ENCODE measurements at places on chromosomes 3 and 15.

- no peak for DNase-seq
Measured at GRCh38 chr15:23877502-23878412, 190.7 kb upstream of the NDN start.

DNA sequence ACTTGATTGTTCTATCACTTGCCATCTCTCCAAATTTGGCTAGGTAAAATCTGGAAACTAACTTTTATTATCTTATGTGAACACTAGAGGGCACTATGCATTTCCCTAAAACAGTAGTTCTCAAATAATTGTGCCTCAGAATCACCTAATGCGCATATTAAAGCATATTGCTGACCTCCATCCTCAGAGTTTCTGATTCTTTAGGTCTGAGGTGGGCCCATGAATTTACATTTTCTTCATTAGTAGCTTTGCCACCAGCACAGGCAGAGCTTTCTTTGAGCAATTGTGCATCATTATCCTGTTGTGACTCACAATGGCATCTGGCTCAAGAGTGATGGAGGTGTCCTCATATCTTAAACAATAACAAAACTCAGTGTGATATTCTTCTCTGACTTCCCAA is 17.5 kb upstream of the BCHE start:
- no peak for DNase-seq

DNA sequence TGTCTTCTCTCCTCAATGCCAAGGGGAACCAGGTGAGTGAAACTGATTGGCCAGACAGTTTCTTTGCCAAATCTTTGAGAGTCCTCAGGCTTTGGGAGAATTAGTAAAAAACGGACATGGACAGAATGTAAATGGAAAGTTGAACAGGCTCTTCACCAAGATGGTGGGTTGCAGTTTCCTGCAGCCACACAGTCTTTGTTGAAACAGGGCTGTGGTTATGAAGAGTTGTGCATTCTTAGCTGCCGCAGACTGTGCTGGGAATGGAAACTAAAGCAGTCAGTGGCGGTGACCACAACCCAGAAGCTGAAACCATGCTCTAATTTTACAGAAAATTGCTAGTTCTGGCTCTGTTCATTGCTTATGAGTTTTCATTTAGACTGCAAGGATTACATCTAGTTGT is 42.1 kb upstream of the TASOR start:
- no peak for DNase-seq

GRCh38 chr3:15265655-15266509 is 59.8 kb downstream of the CAPN7 start:
- no peak for DNase-seq

DNA sequence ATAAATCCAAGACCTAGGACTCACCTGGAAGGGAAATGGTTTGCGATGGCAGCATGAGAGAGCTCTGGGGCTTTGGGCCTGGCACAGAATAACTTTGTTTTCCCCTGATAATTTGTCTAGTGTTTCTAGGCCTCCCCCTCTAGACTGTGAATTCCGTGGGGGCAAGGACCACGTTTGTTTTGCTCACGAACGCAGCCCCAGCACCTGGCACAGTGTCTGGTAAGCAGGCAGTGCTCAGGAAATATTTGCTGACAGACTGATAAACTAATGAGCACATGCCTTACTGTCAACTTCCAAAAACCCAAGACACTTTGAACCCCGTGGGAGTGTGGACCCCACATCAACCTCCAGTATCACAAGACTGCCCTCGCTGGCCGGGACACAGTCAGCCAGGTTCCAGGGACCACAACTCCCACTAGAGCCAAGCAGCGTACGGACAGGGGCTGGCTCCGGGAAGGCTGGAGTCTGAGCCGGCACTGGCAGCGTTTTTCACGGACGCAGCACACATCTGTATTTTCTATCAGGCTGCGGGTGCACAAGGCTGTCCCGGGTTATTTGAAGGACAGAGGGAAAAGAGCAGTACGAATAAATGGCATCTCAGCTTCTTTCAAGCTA is 146.5 kb downstream of the XXYLT1 start:
- DNase-seq, result no peak

DNA sequence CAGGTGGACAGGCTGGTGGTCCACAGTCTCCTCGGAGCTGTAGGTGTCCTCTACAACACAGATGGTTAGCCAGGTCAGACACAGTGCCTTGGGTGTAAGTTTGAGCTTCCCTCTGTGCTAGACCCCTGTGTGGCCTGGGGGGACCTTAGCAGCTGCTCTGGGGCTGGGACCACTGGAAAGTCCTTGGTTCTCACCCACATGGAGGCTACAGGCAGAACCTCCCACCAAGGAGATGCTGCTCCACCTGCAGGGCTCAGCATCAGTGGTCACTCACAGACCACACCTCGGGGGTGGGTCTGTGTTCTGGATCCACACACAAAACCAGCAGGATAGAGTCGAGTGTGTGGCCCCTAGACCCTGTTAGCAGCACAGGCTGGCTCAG is 8.4 kb downstream of the RASL12 start:
- no peak for DNase-seq

- no peak for DNase-seq
Measured at GRCh38 chr3:98705694-98706093, 57.4 kb upstream of the ST3GAL6 start.

DNA sequence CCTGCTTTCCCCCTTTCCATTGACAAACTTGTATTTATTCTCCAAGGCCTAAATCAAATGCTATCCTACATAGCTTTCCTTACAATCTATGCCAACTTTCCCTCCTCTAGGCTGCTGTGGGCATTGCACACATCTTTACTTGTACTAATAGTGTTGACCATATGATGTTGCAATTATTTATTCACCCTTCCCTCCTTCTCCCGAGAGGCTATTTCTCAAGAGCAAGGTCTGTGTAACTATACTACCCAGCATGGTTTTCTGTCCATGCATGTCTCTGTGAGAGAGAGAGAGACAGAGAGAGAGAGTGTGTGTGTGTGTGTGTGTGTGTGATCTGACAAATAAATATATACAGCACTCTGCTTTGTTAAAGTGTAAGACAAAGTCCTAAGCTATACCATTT is 63.8 kb downstream of the GTPBP8 start:
- no peak for DNase-seq

DNA sequence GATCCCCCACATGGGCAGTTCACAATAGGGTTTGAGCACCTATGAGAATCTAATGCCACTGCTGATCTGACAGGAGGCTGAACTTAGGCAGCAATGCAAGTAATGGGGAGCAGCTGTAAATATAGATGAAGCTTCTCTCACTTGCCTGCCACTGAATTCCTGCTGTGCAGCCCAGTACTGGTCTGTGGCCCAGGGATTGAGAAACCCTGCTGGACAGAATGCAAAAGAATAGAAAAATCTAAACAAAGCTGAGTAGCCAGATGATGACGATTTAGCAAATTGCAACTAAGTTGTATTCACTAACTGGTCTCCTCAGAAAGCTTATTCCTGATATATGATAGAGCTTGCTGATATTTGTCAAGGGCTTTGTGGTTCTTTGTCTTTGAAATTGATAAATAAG is 34.3 kb upstream of the APH1B start:
- DNase-seq, result no peak

Measured in thoracic aorta (tissue), 2 donors.